ENCODE measurements at places on chromosomes 16 and 17.

DNA sequence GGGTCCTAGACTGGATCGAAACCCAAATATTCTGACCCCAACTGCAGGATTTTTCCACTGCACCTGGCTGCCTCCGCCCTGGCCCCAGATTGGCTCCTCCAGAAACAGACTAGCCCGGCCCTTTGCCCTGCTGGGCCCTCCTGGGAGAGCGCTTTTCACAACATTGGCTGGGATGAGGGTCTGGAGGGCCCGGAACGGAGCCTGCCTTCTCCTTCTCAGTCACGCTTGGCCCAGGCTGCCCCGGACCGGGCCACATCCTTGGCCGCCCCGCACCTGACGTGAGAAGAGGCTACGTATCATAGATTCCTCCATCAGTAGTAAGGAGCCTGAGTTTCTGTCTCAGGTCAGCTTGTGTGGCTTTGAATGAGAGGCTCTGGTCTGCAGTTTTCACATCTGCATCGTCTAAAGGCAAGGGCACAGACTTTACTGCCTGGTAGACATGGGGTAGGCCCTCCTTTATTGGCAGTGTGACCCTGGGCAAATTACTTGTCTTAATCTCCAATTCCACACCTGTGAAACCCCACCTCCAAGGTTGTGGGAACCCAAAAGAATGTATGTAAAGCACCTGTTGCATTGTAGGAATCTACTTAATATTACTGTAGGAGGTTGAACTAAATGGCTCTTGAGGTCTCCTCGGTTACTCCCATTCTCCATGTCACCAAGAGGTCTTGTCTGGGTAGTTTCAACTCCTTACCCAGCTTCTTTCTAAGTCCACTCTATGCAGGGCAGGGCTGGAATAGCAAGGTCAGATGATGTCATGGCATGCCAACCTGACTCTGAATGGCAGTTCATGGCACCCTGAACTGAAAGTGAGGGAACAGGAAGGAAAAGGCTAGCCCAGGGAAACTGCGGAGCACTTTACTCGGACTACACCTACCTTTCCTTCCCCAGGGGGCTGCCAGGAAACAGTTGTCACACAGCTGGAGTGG lies 661 bp downstream of the LRRC3C start:
- DNase-seq = peak; percentile 35

GRCh38 chr17:2369551-2370210 lies 31.2 kb downstream of the MNT start:
- DNase-seq = peak; percentile 17

GRCh38 chr17:17830740-17831207 lies 6.0 kb downstream of the SREBF1 start:
- DNase-seq = no peak

DNA sequence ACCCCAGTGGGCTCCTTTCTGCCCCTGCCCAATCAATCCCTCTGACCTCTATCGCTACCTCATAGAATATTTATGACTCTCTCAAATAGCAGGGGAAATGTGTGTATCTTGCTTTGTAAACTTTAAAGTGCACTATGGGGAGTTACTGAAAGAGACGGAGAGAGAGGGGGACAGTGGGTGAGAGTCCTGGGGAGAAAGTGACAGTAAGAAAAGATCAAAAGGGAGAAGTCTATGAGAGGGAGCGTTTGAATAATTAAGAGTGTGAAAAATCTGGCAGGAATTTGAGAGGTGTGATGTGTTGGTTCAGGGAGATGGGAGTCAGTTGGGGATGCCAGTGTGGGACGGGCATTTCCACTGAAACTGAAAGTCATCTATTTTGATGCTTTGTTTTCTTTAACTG lies 32.6 kb downstream of the USP43 start:
- DNase-seq = no peak

DNA sequence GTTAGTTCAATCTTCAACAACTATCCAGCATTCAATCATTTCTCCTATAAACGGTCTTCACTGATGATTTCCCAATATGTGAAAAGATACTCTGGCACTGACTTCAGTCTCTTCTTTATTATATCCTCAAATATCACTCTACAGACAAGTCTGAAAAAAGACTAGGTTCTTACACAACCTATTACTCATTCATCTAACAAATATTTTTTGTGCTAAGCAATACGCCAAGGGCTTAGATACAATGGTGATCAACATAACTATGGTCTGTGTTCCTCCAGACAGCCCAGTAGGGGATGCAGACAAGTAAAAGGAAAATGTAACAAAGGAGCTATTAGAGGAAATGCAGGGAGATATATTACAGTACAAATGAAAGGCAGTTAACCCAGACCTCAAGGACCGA lies 63.9 kb downstream of the MYO1D start:
- DNase-seq = no peak

DNA sequence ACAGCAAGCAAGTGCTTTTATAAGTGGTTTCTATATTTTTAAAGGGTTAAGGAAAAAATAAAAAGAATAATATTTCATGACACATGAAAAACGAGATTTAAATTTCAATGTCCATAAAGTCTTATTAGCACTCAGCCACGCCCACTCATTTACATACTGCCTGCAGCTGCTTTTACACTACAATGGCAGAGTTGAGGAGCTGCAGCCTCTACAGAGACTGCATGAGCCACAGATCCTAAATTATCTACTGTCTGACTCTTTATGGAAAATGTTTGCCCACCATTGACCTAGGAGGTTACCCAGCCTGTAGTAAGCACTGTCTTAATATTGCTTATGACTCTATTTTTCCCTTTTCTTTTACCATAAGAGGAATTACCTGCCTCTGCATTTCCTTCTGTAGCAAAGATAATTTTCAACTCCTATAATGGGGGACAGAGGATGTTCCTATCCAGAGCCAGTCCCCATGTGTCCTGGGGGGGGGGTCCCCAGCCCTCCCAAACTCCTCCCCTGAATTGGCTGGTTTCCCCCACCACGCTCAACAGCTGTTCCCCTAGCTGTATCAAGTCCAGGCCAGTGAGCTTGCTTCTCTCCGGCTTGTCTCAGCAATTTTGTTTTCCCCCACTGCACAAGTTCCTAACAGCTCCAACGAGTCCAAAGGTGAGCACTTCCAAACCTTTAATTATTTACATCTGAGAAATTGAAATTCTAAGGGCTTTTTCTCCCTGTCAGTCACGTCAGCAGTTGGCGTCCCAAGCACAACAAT lies 139.4 kb upstream of the ERCC4 start:
- DNase-seq = no peak

GRCh38 chr16:81650982-81651562 lies 128.0 kb upstream of the PLCG2 start:
- no peak for DNase-seq

GRCh38 chr17:77847221-77848085 lies 111.0 kb upstream of the TNRC6C start:
- DNase-seq = peak; percentile 70

GRCh38 chr17:40606548-40607353 lies 40.9 kb downstream of the SMARCE1 start:
- DNase-seq = no peak

- DNase-seq = peak; percentile 39
Measured at GRCh38 chr16:30985401-30986128, 558 bp downstream of the HSD3B7 start.

DNA sequence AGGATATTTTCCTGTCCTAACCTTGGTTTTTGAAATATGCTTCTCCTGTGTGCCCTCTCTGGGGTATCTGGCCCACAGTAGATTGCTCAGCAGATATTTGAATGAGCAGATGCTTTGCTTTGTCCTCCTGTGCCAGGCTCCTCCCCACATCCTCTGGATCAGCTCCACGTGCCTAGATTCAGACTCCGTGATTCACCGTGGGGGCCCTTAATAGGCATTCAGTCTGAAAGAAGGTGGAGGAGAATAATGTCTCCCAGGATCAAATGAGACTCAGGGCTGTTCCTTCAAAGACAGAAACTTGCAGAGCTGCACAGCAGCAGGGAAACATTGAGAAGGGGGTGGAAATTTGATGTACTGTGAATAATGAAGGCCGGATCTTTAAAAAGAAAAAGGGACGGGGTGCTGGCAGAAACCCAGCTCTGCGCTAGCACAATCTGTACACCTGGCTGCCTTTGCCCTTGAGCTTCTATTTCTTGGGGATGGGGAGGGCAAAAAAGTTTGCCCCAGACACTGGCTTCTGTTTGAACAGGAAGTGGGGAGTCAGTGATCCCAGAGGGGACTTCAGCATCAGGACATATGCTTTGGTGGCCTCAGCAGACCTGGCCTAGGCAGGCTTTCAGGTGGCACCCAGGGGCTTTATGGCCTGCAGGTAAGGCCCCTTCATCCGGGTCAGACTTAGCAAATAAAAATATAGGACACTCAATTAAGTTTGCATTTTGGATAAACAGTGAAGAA lies 15.9 kb upstream of the SLC12A3 start:
- DNase-seq = no peak

- DNase-seq = no peak
Measured at GRCh38 chr17:53141280-53141679, 681.4 kb upstream of the KIF2B start.

DNA sequence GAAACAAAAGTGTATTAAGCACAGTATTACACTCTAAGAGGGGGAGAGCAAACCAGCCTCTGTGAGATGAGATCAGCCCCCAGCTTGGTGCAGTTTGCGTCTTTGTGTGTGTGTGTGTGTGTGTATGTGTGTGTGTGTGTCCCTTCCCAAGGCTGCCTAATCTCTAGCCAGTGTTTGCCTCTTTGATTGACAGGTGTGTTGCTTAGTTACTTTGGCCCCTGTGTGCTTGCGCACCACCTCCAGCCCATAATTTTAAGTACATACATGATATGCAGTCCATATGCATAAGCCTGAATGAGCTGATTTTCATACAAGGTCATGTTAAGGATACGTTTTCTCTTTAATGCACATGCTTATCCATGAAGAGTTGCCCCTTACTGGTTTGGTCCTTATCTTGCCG lies 2.1 kb upstream of the KRTAP3-2 start:
- no peak for DNase-seq

DNA sequence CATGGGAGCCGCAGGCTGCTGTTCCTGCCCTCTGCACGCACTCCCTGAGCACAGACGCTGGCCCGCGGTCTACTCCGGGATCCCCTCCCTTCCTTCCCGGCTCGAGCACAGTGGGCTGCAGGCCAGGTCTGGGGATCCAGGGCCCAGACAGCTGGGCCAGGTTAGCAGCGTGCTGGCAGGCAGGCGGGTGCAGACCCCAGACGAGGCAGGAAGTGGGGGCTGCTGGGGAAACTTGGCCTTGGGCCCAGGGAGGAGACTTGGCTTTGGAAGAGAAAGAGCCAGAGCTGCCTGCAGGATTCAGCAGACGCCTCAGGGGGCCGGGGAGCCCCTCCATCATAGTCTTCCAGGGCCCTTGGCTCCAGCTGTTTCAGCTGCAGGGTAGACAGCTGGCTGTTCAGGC lies 30.2 kb upstream of the ABCC3 start:
- DNase-seq = no peak

GRCh38 chr17:68634345-68634876 lies 33.2 kb upstream of the FAM20A start:
- no peak for DNase-seq

All from hematopoietic multipotent progenitor cell treated with erythropoietin and hydrocortisone succinate and interleukin-3 and kit ligand, for 4 days (in vitro differentiated cells).